NCI-H187 treated with DMSO at 0.1 percent for 48 hours (cell line): ENCODE measurements at places on chromosomes 13 and 19.

GRCh38 chr13:37029617-37030016, 29.0 kb downstream of the EXOSC8 start:
- DNase-seq = no peak

DNA sequence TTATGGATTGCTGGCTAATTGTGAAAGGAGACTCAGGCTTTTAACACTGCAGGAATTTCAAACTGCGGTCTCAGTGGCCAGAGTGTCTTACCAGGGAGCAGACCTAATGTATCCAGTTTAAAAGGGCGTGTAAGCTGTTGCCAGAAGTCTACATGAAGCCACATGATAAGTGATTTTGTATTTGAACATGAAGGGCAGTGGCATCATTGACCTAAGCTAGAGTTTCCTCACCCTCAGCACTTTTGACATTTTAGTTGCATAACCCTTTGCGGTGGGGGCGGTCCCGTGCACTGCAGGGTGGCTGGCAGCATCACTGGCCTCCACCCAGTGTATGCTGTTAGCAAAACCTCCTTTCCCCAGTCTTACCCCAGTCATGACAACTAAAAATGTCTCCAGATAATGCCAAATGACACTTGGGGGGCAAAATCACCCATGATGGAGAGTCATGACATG, 23.7 kb upstream of the GPR18 start:
- no peak for DNase-seq

DNA sequence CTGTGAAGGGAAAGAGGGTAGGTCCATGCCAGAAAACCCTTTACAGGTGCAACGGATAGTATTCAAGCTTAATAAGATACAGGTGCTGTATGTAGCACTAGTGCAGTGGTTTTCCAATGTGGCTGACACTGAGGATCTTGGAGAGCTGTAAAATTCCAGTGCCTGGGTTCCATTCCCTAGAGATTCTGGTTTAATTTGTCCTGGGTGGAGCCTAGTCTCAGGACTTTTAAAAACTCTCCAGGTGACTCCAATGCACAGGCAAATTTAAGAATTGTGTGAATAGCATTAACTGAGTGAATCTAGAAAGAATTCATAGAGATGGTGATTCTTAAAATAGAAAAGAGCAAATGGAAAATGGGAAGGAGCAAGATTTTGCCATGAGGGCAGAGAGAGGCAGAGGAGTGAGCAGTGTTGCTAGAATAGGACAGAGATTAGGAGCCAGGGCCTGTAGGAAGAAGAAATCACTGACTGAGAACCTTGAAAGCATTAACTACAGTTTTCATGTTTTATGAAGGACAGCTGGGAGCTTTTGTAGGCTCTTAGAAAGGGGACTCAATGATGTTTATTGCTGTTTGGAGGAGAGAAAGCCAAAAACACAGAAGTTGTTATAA, 261.8 kb downstream of the DLEU7 start:
- DNase-seq = no peak

- DNase-seq = no peak
Measured at GRCh38 chr19:30090476-30090875, 148.4 kb downstream of the URI1 start.

GRCh38 chr19:49879243-49879963, 1.9 kb downstream of the TBC1D17 start:
- DNase-seq = no peak

DNA sequence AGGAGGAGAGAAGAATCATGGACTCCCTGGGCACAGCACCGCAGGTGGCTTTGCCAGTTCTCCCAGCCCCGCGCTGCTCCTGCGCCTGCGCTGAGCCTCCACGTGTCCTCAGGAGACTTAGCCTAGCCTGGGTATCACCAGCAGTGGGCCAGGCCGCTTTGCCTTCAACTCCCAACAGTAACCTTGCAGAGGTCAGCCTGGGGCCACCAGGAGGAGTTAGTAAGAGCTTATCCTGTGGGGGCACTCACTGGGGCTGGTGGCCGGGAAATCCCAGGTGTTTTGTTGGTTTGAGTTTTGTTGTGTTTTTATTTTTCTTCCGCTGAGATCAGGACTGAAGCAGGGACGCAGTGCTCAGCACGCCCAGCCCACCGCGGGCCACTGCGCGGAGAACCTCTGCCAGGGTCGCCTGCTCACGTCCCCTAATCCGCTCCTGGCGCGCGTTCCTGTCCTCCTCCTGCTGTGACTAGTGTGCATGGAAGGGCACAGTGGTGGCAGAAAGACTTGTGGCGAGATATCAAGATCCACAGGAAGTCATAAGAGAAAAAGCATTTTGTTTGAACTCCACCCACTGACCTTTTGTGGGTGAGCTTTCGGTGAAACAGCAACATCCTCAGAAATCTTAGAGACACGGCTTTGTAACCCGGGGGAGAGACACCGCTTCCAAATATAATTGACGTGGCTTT, 207.4 kb upstream of the RFC3 start:
- no peak for DNase-seq

GRCh38 chr19:49664171-49665035, 1.3 kb downstream of the IRF3 start:
- peak; percentile 68 for DNase-seq

DNA sequence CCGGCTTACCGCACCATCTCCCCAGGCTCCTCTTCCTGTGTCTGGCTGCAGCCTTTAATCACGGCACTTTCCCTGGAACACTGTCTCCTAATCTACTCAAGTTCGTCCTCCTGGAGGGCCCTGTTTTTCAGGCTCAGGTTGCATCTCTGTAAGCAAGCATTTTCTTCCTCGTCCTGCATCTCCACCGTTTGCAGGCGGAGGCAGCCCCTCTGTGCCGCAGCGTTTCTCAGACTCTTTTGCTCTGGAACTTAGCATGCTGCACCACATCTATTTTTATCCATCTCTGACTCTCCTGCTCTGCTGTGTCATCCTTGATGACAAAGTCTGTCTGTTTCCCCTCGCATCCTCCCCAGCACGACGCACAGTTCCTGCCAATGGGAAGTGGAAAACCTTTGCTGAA, 117.5 kb downstream of the ATP8A2 start:
- DNase-seq = peak; percentile 35

DNA sequence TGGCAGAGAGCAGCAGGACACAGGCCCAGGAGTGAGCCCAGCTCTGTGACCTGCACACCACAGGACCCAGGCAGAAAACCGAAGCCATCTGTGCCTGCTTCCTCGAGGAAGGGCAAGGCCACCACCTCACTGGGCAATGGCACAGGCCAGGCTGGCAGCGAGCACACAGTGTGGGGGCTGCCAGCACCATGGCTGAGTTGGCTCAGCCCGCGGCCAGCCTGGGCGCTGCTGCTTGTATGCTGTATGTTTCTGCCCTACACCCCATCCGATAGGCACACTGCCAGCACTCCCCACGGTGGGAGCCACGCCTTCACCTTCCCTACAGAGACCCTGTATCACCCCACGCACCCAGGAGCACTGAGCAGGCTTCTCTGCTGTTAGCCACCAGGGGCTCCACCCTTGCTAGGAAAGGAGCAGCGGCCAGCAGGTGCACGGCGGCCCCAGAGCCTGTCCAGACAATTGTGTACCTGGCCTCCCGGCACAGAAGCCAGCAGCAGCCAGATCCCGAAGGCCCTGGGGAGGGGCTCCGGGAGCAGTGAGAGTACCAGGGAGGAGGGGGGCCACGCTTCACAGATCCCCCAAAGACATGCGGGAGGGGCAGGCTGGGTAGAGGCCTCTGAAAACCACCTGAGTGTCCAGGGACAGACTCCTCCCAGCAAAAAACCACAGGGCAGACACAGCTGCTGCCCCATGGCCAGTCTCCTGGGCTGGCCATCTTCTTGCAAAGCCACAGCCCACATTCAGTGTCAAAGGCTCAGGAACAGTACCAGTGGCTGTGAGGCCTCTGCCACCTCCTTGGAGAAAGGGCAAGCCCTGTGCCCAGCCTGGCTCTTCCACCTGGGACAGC, 56.1 kb downstream of the MLLT1 start:
- DNase-seq = no peak

GRCh38 chr19:30512176-30513081, 140.2 kb downstream of the ZNF536 start:
- no peak for DNase-seq

DNA sequence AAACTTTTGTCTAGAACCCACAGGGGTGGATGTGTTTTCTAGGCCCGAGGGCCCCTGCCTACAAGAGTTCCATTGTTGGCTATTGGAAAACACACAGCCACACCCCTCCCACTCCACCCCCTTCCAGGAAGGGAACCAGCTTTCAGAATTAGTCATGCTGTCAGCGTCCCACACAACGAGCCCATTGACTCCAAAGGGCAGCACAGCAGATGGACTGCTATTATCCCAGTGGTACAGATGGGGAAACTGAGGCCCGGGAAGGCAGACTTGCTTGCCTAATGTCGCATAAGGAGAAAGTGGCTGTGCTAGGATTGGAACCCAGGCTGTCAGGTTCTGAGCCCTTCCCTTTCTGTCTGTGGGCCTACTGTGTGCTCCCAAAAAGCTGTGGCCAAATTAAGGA, 8.1 kb upstream of the FXYD3 start:
- no peak for DNase-seq

DNA sequence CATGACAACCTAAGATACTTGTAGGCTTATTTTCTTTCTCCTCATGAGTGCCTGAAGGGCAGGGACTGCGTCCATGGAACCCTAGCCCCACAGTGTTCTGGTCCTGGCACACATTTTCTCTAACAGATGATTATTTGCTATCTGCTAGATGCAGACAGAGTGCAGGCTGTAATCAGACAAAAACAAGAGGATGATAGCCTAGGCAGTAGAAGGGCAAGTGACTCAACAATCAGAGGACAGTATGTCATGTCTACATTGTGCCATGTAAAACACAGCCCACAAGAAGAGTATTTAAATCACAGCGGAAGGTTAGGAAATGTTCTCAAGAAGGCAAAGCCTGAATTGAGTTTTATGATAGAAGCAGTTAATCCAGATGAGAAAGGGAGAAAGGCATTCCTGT, 29.3 kb downstream of the MIPEP start:
- no peak for DNase-seq

GRCh38 chr13:31131470-31131961, 30.2 kb downstream of the HSPH1 start:
- no peak for DNase-seq
